ENCODE measurements at places on chromosomes 5 and 9. TPM values are rescaled to one million over a fixed set of nuclear protein-coding genes. Genes with fewer than 3 reads are reported as not detected.

- DNase-seq = no peak
Observed at GRCh38 chr9:105833271-105833975, 139.1 kb downstream of the TMEM38B start.

- no peak for DNase-seq
Observed at GRCh38 chr9:124130277-124131075, 118.9 kb downstream of the LHX2 start.

GRCh38 chr9:114284316-114285060 lies 38.4 kb upstream of the ORM1 start:
- DNase-seq = no peak

DNA sequence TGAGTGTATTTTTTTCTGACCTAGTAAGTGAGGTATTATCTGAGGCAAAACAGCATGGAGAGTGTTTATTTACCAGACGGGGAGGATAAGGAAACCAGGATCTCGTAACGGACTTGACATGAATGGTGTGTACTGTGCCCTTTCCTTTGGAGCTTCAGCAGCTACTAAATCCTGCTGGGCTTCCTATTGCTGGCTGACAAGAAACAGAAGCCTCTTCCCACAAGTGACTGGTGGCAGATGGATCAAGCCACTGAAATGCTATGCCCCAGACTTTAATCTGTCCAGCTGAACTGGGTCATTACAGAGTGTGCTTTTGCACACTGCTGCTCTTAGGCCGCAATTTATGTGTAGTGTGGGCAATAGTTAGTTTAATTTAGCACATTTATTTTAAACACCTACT lies 162.7 kb upstream of the MRPS30 start:
- no peak for DNase-seq

Gene BTNL8
- total RNA-seq = not detected

Gene LCN1
- not detected for total RNA-seq
